A549 treated with AZD2906 at 1 μM for 4 hours (cell line): ENCODE measurements at places on chromosomes 7 and 10. TPM values are rescaled to one million over a fixed set of nuclear protein-coding genes. Genes with fewer than 3 reads are reported as not detected.

Gene SEMA3E
- 1.8 to 2.3 TPM (median 1.9 TPM) in 5 replicates for total RNA-seq

Gene NEURL1
- total RNA-seq: 0.49 to 0.97 TPM (median 0.55 TPM) in 5 replicates

Gene ZDHHC6
- total RNA-seq: 25.7 to 29.3 TPM (median 28.5 TPM) in 5 replicates

Gene SLIT1
- 0.02 to 0.10 TPM (median 0.07 TPM) in 5 replicates for total RNA-seq

Gene HABP2
- total RNA-seq: 0.08 to 0.19 TPM (median 0.10 TPM) in 5 replicates

Gene NRAP
- total RNA-seq: 0.01 TPM in 1 of 5 replicates, not detected in the others

Gene MMD2
- total RNA-seq: not detected in 5 replicates

Gene GRM3
- total RNA-seq: not detected in 5 replicates

Gene CHRM2
- not detected in 5 replicates for total RNA-seq

Gene PRXL2A
- total RNA-seq: 39.5 to 44.6 TPM (median 43.3 TPM) in 5 replicates

Gene CALML5
- not detected in 5 replicates for total RNA-seq

Gene GFRA1
- total RNA-seq: 8.8 to 10.2 TPM (median 9.7 TPM) in 5 replicates

Gene OPN1SW
- not detected in 5 replicates for total RNA-seq

Gene SEC23IP
- 40.0 to 48.7 TPM (median 45.6 TPM) in 5 replicates for total RNA-seq

Gene FFAR4
- 0.04 to 0.14 TPM (median 0.09 TPM) in 5 replicates for total RNA-seq

Gene NUTM2E
- 0.34 to 0.51 TPM (median 0.43 TPM) in 5 replicates for total RNA-seq

Gene CHAT
- total RNA-seq: not detected in 5 replicates

Gene NEUROG3
- not detected in 5 replicates for total RNA-seq

Gene GALNT17
- total RNA-seq: not detected in 5 replicates

Gene TDRD1
- total RNA-seq: not detected in 5 replicates

Gene HTR5A
- not detected in 5 replicates for total RNA-seq

Gene FAM149B1
- total RNA-seq: 6.7 to 8.2 TPM (median 7.4 TPM) in 5 replicates

Gene PLEKHS1
- 0.02 to 0.06 TPM (median 0.03 TPM) in 4 of 5 replicates, not detected in the other for total RNA-seq

Gene OR2A7
- not detected in 5 replicates for total RNA-seq

Gene TACC2
- 72.9 to 79.8 TPM (median 76.2 TPM) in 5 replicates for total RNA-seq

Gene SPDYE3
- total RNA-seq: 0.03 TPM in 1 of 5 replicates, not detected in the others

Gene ZDHHC4
- 47.2 to 51.2 TPM (median 49.6 TPM) in 5 replicates for total RNA-seq

Gene SEC61A2
- 10.8 to 13.8 TPM (median 11.1 TPM) in 5 replicates for total RNA-seq

Gene KCNH2
- total RNA-seq: 4.0 to 5.9 TPM (median 5.4 TPM) in 5 replicates

Gene TMEM168
- total RNA-seq: 6.5 to 10.6 TPM (median 8.1 TPM) in 5 replicates

Gene SSC4D
- total RNA-seq: 0.73 to 1.4 TPM (median 1.3 TPM) in 5 replicates

Gene GUSB
- total RNA-seq: 27.5 to 33.0 TPM (median 32.6 TPM) in 5 replicates

Gene CYP3A5
- 1.1 to 1.9 TPM (median 1.4 TPM) in 5 replicates for total RNA-seq

Gene SEMA3D
- total RNA-seq: 0.05 to 0.07 TPM (median 0.05 TPM) in 4 of 5 replicates, not detected in the other

Gene PLXNA4
- total RNA-seq: 0.18 to 0.85 TPM (median 0.56 TPM) in 5 replicates

Gene IFT22
- 48.2 to 53.5 TPM (median 52.8 TPM) in 5 replicates for total RNA-seq

Gene AASS
- 0.06 to 0.14 TPM (median 0.10 TPM) in 5 replicates for total RNA-seq
